ENCODE measurements at places on chromosomes 13 and 19.

DNA sequence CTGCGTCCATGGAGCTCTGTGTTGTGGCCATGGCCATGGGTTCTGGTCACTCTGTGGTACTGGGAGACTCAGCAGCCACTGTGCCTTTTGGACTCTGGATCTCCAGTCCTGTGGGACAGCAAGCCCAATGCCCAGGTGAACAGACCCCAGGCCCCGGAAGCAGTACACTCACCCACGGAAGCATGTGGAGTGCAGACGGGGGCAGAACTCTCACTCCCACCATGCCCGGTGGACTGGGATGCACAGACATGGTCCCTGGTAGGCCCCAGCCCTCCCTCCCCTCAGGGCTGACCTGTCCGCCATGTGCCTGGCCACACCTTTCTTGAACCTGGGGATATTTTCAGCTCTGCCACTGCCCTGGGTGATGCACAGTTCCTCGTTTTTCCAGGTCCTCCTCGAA lies 163.3 kb downstream of the URI1 start:
- no peak for DNase-seq

DNA sequence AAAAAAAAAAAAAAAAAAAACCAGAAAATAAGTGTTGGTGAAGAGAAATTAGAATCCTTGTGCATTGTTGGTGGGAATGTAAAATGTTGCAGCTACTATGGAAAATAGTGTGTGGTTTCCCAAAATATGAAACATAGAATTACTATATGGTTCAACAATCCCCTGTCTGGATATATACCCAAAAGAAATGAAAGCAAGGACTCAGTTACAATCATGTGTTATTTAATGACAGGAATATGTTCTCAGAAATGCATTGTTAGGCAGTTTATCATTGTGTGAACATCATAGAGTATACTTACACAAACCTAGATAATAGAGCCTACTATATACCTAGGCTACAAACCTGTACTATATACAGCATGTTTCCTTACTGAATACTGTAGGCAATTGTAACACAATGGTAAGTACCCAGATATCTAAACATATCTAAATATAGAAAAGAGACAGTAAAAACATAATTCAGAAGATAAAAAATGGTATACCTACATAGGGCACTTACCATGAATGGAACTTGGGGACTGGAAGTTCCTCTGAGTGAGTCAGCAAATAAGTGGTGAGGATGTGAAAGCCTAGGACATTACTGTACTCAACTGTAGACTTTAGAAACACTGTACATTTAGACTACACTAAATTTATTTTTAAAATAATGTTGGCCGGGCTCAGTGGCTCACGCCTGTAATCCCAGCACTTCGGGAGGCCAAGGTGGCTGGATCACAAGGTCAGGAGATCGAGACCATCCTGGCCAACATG lies 25.7 kb upstream of the SLC7A1 start:
- DNase-seq, result no peak

- no peak for DNase-seq
Observed at GRCh38 chr19:21491146-21491545, 14.3 kb upstream of the ZNF429 start.

DNA sequence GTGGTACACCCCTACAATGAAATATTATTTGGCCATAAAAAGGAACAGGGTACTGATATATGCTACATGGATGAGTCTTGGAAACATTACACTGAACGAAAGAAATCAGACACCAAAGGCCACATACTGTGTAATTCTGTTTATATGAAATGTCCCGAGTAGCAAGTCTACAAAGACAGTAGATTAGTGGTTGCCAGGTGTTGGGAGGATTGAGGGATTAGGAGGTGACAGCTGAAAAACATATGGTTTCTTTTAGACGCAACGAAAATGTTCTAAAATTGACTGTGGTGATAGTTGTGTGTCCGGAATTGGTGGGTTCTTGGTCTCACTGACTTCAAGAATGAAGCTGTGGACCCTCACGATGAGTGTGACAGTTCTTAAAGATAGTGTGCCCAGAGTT lies 35.1 kb downstream of the IL17D start:
- no peak for DNase-seq

DNA sequence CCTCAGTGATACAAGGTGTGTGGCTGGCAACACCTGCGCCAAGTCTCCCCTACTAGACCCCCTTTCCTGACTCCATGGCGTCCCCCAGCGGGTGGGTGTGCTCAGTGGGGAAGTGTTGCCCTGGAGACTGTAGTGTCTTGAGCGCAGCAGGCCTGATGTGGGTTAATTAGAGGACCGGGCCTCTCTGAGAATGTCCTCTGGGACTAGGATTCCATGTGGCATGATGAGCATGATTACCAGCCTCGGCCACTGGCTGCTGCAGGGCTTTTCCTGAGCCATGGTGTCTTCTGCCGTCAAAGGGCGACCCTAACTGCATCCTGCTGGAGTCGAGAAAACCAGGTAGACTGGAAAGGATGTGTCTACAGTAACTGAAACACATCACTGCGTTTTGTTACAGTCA lies 28.1 kb downstream of the MICOS13 start:
- DNase-seq, result no peak

GRCh38 chr13:113407103-113407530 lies 43.2 kb upstream of the GRTP1 start:
- DNase-seq, result peak; percentile 1

DNA sequence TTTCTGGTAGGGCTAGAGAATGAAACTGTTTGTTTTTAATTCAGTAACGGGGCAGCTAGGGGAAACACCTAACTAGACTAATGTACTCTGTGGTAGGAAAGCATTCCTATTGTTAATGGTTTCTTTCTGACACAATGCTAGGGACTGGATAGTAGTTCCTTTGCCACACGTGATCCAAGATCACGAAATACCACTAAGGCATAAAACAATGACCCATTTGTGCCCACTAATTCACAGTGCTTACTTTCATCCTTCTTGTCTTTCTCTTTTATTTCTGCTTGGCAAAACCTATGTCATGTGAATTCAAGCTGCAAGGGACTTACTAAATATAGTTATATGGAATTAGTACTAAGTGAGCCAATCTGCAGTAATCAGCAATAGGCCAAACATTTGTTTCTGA lies 834.1 kb upstream of the SLITRK6 start:
- DNase-seq, result no peak

GRCh38 chr19:38277549-38277948 lies 13.2 kb downstream of the SPINT2 start:
- DNase-seq, result peak; percentile 27

DNA sequence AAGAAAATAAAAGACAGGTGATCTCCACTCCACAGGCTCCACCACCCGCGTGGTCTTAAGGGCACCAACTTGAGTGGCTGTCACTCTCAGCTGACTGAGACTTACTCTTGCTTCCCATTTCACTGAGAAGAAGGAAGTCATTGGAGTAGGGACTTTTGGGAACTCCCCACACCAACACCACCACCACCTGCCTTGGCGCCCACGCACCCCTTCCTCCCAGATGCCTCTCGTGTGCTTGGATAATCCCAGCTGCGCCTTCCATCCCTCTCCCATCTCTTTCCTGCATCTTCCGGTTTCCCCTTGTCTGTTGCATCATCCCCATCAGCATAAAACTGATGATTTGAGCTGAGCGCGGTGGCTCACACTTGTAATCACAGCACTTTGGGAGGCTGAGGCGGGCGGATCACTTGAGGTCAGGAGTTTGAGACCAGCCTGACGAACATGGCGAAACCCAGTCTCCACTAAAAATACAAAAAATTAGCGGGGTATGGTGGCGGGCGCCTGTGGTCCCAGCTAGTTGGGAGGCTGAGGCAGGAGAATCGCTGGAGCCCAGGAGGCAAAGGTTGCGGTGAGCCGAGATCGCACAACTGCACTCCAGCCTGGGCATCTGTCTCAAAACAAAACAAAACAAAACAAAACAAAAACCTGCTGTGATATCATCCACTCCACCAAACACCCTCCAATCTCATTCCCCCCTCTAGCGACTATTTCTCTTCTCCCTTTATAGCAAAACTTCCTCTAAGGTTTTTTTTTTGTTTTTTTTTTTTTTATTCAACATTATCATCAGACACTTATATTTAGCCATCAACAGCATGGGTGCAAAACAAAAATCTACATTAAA lies 25.5 kb downstream of the AP2S1 start:
- DNase-seq, result no peak

DNA sequence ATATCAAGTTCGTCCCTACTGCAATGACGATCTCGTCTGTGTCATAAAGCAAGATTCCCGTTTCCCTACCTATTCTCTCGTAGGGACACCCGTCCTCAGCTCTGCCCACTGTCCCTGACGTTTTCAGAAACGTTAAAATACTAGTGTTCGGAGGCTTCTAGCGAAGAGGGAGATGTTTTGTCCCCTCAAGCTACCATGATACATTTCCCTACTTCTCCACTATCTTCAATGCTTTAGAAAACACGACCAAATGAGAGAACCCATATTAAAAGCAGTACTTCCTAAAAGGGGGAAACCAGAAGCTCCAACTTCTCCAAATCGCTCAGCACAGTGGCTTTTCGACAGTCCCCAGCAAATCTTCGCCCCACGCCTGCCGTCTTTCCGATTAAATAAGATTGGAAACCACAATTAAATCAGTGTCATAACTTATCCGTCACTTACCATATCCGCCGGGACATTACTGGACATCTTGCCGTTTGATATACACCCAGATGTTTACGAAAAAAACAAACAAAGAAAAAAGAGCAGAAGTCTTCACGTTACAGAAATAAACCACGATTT lies 1.3 kb downstream of the UBL3 start:
- DNase-seq, result peak; percentile 30

DNA sequence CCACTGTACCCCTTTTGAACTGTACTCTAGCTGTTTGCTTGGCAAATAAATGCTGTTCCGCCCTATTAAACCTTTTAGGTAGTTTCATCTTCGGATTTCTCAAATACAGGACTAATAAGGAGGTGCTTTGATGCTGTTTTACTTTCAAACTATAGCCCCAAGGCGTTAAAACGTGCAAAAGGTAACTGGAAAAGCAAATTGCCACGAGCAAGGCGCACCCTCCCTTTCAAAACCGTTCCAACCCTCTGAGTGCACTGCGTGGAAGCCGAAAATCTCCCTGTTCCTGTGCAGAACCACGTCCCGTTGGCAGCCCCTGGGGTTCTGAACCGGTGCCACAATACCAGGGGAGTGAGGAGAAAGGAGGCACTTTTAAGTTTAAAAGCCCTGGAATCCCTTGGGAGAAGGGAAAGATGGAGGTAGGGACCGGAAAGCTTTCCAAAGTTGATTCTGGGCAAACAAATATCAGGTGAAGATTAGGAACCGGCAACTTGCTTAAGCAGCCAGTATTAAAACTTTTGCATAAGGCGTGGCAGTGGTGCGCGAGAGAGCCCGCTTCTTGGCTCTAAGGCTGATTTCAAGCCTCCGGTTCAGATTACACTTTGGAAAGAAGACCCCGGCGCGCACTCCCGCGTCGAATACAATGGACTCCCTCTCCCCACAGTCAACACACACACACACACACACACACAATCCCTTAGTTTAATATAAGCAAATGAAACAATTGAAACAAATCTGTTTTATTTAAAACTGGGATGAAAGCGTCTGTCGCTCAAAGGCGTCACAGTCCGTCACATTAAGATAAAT lies 9.5 kb downstream of the POU4F1 start:
- peak; percentile 63 for DNase-seq

GRCh38 chr19:4284176-4284958 lies 5.3 kb downstream of the SHD start:
- DNase-seq, result peak; percentile 93

GRCh38 chr19:18756896-18757295 lies 34.2 kb downstream of the COMP start:
- DNase-seq, result peak; percentile 69

DNA sequence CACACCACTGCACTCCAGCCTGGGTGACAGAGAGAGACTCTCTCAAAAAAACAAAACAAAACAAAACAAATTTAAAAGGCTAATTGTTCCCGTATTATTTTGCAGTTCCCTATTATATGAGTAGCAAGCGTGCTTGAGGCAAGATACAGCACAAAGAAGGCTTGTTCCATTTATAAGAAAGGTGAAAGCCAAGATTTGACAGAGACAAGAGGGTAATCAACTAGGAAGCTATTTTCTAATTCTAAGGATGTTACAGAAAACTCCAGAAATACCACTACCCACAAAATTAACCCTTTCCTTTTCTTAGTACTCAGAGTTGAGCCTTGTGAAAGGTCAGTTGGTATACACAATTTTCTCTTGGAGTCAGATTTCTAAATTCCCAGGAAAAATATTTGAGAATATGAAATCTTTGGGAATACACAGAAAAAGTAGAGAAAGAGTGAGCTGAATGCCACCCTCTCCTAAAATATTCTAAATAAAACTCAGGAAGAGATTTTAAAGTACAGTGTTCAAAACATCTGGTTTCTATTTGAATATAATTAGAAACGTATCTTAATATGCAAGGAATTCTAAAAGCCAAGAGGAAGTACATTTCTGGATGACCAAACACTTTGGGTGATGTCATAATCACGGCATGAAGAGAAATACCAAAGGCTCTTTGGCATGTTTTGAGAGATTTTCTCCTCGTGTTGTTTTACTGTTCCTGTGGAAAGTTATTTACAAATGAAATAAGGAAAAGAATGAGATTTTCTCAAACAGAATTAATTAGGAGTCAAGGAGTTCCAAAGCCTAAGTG lies 63.0 kb upstream of the FLT1 start:
- no peak for DNase-seq

DNA sequence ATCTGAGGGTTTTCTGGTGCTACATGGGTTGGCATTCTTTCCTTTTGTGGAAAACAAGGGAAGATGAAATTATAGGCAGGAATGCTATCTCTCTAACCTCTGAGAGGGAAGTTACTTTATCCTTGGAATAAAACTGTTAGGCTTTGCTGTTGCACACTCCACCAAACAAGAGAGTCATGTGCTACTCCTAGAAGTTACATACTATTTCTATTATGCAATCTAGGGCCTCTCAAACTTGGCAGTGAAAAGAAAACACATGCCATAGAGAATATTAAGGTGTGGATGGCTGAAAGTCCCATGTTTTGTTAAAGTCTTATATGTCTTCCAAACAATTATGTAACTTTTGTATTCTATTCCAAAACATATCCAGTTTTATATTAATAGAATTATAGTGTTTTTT lies 367.9 kb downstream of the SLC7A1 start:
- no peak for DNase-seq

DNA sequence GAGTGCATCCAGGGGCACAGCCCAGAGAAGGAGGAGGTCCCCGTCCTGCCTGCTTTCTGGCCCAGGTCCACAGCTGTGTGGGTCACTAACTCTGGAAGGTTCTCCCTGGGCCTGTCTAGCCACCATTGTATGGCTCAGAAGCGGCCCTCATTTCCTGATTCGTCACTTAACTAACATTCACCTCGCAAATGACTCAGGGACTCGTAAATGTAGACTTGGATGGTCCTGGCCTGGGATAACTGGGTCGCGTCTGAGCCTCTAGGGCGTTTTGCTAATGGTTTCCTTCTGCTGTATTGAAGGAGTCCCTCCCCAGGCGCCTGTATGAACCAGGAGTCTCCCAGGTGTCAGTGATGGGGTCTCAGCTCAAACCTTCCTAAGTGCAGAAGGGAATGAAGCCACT lies 162.8 kb downstream of the ZNF536 start:
- peak; percentile 17 for DNase-seq

- DNase-seq, result no peak
Observed at GRCh38 chr13:105643966-105644365, 891.5 kb downstream of the EFNB2 start.

- no peak for DNase-seq
Observed at GRCh38 chr13:108669381-108669780, 40.0 kb downstream of the MYO16 start.

- no peak for DNase-seq
Observed at GRCh38 chr13:101811881-101812280, 359.4 kb downstream of the ITGBL1 start.

GRCh38 chr13:106078191-106078590 lies 457.3 kb downstream of the EFNB2 start:
- DNase-seq, result no peak

Measured in ELF-1 (cell line).